ENCODE measurements at places on chromosomes 1 and 21.
A peak's percentile ranks its signal among the peaks of the same experiment; 100 is the strongest.

- no peak for DNase-seq
Measured at GRCh38 chr1:79295967-79296366, 289.4 kb upstream of the ADGRL4 start.

DNA sequence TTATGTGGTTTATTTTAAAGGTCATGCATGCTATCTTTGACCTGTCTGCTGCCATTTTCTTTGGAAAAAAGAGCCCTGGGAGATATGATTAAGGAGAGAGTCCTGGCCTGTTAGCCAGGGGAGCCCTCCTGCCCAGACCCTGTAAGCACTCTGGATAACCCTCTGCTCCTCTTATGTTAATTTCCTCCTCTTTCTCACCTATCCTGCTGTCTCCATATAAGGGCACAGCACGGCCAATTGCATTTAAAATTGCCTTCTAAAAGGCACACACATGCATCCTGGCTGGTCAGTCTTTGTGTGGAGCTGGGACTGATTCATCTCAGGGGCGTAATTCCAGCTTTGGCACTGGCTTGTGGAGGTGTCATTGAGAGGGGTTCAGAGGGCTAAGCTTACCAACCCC lies 158.9 kb downstream of the ST6GALNAC5 start:
- no peak for DNase-seq

- no peak for DNase-seq
Measured at GRCh38 chr1:22639286-22639685, 2.9 kb downstream of the C1QA start.

- no peak for DNase-seq
Measured at GRCh38 chr1:148362626-148363438, 120.3 kb downstream of the PPIAL4G start.

DNA sequence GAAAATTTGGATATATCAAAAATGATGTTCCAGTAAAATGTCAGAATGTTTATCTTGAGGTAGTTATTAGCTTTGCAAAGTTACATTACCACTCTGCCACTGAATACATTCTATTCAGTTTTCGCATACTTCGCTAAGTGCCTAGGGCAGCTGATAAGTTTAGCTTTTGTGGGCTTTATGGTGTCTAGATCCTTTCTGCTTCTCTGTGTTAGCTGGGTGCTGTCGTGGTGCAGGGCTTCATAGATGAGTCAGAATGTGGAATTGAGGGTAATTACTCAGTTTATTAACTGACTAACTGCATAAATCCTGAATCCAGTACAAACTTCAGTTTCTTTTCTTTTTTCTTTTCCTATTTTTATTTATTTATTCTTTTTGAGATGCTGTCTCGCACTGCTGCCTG lies 21.5 kb downstream of the NCAM2 start:
- DNase-seq, result no peak

DNA sequence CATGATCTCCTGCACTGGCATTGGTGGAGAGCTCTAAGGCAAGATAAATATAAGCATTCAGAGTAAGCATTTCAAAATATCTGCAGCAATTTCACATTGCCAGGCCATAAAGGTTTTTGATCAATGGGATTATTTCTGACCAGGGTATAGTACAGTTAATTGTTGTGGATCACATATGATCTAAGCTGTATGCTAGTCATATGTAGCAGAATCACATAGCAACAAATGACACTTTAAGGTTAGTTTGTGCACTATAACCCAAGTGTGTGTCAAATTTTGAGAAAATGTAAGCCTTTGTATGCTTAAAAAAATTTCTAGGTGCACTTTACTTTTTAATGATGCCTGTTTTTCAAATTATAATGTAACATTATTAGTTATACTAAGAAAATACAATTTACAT lies 386.0 kb upstream of the ADAMTS5 start:
- no peak for DNase-seq

DNA sequence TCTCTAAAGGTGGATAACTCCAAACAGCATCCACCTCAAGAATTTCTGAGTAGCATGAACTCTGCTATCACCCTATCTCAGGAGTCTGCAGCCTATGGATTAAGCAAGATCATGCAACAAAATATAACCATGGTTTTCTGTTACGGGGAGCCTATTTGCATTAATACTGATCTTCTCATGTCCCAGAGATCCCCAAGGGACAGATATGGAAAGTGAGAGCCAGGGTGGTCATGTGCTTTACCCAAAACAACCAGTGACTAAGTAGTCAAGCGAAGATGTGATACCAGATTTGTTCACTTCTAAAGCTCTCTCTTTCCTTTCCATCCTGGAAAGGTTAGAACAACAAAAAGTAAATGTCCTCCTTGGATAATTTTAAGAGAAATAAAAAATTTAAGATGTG lies 125.1 kb downstream of the PRRX1 start:
- DNase-seq, result no peak

DNA sequence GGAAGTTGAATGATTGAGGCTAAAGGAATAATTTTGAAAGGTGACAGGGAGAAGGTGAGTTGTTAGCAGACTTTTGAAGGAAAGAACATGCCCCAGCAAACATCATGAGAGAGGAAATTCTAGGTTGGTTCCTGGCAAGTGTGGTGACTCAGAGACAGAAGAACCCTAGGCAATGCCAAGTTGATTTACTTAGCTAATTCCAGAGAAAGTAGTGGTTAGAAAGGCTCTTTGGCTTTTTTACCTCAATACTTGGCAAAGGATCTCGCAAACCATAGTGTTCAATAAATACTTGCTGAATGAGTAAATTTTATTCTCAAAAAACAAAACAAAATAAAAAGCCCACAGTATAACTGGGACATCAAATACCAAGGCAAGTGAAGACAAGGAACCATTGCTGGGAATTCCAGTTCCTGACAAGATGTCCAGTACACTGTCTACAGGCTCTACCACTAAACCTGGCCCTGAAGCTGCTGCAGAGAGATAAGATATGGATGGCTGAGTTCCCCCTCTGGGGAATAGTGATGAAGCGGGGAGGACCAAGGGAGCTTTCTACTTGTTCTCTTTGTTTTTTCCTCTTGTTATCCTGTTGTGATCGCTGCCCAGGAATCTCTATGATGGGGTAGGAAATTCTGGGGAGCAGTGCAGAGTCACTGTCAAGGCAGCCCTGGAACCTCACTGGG lies 48.2 kb downstream of the IL12RB2 start:
- no peak for DNase-seq

DNA sequence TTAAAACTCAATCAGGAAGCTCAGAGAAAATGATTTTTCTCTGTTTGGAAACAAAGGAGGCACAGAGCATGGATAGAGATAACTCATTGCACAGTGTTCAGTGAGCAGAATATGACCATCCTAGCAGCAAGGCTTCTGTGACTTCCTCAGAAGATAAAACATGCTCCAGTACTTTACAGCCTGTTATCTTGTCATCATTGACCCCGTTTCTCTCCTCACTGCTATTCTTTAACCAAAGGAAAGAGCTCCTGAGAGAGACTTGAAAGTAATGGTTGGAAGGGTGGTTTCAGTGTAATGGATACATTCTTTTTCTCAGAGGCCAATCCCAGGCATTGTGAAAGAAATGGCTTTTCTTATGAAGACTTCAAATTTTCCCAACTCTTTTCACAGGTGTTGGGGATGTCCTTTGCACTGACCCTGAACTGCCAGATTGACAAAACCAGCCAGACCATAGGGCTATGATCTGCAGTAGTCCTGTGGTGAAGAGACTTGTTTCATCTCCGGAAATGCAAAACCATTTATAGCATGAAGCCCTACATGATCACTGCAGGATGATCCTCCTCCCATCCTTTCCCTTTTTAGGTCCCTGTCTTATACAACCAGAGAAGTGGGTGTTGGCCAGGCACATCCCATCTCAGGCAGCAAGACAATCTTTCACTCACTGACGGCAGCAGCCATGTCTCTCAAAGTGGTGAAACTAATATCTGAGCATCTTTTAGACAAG lies 25.9 kb downstream of the CD53 start:
- no peak for DNase-seq

GRCh38 chr1:193104502-193104906 lies 710 bp downstream of the GLRX2 start:
- peak; percentile 47 for DNase-seq

DNA sequence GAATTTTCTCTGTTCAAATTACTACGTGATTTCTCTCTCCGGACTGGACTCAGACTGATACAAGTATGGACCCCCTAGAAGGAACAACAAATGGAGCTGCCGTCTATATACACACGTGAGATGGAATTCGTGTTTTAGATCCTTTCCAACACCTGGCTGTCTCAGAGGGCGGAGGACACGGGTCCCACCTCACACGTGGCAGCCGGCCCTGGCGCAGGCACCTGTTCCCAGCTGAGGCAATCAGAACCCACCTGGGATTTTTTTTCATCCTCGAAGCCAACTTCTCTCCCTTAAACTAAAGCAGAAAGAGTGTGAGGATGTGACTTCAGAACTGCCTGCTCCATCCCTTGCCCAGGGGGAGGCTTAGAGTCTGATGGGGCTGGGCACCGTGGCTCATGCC lies 34.1 kb upstream of the SCCPDH start:
- peak; percentile 23 for DNase-seq

- no peak for DNase-seq
Measured at GRCh38 chr21:39198800-39199199, 15.5 kb upstream of the PSMG1 start.

DNA sequence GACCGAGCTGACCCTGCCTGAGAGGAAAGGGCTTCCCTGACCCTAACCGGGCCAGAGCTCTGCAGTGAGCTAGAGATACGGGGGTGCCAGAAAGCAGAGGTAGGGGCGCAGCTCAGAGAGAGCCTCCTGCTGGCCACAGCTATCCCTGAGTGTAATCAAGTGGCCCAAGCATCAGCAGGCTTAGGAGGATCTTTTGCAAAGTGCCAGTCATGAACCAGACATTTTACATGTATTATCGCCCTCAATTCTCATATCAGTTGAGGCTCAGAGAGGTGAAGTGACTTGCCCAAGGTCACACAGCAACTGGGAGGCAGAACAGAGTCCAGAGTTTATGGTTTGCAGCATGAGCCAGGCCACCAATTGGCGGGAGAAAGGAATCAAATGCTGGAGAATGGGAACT lies 7.0 kb upstream of the ID3 start:
- no peak for DNase-seq

DNA sequence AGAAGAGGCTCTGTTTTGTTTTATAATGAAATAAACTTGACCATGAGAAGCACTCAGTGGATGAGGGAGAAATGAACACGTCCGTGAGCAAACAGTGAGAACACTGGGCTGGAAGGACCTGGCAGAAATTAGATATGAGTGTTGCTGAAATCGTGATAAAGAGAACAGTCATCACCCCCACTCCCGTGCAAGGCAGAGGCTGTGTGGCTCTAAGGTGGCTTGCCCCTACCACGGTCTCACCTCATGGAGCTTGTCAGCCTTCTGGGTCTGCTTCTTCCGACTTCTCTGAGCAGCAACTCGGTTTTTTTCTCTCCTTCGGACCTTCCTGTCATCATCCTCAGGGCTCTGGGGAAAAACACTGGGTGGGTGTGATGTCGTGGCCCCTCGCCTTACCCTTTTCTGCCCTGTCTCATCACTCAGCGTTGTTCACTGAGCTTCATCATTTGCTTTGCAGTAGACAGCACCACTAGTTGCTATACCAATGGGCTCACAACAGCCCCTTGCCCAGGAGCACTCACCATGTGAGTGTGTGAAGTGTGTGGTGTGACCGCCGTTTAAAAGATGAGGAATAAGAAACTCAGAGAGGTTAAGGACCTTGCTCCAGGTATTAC lies 2.8 kb downstream of the BATF3 start:
- no peak for DNase-seq

DNA sequence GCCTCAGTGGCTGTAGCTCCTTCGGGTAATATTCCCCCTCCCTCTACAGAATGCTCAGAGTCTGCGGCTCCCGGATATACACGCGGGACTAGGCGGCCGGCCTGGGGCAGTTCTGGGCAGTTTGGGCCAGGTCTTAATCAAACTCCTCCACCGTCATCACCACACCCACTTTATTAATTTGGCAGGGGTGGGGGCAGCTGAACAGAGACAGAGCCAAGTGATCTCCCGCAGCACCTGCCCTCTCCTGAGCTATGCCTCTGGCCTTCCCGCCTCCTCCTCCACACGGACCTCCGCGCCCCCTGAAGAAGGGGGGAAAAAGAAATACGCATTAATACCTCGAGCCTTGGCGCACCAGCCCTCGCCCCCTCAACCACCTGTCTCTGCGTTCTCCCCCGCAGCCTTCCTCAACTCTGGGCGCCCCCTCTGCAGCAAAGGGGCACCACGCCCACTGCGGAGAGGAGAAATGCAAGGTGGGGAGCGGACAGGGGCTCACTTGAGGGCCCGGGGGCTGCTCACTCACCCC lies 42.6 kb downstream of the CD34 start:
- no peak for DNase-seq

GRCh38 chr1:150009604-150010392 lies 728 bp downstream of the OTUD7B start:
- peak; percentile 2 for DNase-seq

GRCh38 chr1:22852144-22852655 lies 120.5 kb downstream of the LACTBL1 start:
- no peak for DNase-seq

DNA sequence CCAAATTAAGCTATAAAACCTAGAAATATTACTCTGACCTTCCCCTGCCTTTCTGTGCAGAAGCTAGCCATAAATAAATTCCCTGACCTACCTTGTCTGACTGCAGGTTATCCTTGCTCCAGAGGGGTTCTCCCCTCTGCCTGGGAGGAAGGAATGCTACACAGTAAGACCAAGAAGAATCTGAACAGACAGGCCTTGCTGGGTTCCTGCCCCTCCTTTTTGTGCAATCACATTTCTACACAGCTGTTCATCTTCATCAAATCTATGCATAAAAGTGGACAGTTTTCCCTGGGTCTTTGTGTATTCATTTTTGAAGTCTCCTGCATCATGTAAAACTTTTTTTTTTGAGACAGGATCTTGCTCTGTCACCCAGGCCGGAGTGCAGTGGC lies 50.6 kb downstream of the DNTTIP2 start:
- no peak for DNase-seq

DNA sequence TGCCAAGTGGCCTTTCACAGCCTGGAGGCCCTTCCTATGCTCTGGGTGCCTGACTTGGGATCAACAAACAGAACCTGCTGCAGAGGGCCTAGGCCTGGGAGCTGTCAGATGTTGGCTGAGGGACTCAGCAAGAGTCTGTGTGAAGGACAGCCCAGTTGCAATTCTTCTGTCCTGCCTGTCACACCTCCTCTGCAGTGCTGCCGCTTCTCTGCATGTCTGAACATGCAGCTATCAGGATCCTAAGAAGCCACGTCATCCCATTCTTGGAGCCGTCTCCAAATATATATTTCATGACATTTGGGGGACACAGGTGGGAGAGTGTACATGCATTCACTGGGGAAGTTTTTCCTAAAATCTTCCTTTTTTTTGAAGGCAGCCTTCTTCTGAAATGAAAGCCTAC lies 8.6 kb downstream of the FCAMR start:
- no peak for DNase-seq

- DNase-seq, result no peak
Measured at GRCh38 chr1:67629370-67630075, 55.5 kb upstream of the GADD45A start.
